ENCODE measurements at places on chromosomes 2 and 18. TPM values are rescaled to one million over a fixed set of nuclear protein-coding genes. Genes with fewer than 3 reads are reported as not detected.

The NYAP2 gene
- total RNA-seq = not detected

DNA sequence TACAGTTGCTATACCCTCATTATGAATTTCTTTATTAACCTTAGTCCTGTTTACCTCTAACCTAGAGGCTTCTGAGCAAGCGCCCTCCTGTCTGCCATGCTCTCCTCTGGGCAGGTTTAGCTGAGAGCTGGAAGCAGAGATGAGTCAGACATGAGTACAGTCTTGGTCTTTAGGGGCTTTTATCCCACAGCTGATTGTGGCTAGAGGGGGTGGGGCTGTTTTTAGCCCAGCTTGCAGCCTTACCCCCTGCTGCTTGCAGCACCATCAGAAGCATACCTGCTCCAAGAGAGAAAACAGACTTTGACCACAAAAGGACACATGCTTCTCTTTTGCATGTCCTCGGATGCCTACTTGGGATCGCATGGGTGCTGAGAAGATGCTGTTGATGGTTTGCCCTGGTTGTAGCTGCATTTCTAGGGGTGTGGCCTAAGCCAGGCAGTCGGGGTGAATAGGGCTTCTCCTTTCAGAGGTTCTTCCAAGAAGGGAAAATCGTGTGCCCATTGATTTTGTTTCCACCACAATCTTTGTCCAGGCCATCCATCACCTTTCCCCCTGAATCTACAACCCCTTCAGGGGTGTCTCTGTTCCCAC is 115.0 kb upstream of the LGALSL start:
- no peak overlapping the region for H3K4me3 ChIP-seq
- no peaks in the 10 kb centered on the region for H3K36me3 ChIP-seq
- H3K4me1 ChIP-seq = no peaks in the 10 kb centered on the region

The GPR55 gene
- total RNA-seq = 4.5 TPM

GRCh38 chr2:15643791-15644585 is 52.3 kb downstream of the DDX1 start:
- no peak for DNase-seq
- peaks cover 1% of the 10 kb centered on the region for H3K4me1 ChIP-seq
- H3K4me3 ChIP-seq = no peak overlapping the region
- H3K27me3 ChIP-seq = peaks cover 5% of the 10 kb centered on the region

GRCh38 chr2:29393676-29394075 is 278.5 kb downstream of the CLIP4 start:
- H3K27ac ChIP-seq = no peak overlapping the region
- no peaks in the 10 kb centered on the region for H3K36me3 ChIP-seq
- H3K27me3 ChIP-seq = peaks cover 6% of the 10 kb centered on the region
- H3K4me1 ChIP-seq = no peaks in the 10 kb centered on the region
- no peak overlapping the region for H3K4me3 ChIP-seq

GRCh38 chr2:201890453-201890852 is 84.1 kb downstream of the CDK15 start:
- H3K27me3 ChIP-seq = peaks cover 27% of the 10 kb centered on the region
- H3K27ac ChIP-seq = no peak overlapping the region
- no peak overlapping the region for H3K4me3 ChIP-seq

DNA sequence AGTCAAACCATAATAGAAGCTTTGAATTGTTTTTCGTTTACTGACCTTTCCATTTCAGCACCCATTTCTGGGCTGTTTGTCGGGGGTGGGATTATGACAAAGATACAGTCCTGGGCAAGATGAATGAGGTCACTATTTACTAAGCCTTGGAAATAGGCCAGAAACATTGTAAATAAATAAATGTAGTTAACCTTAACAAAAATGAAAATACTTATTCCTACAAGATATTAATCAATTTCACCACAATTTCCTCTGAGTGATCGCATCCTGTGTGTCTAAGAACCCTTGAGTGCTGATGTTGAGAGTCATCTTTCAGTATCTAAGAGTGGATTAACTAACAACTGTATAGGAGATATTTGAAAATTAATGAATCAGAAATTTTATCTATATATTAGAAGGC is 14.0 kb downstream of the ITGA4 start:
- no peaks in the 10 kb centered on the region for H3K27me3 ChIP-seq
- H3K27ac ChIP-seq = peak overlapping the region; percentile 75
- peak overlapping the region; percentile 6 for H3K4me3 ChIP-seq
- peaks cover 71% of the 10 kb centered on the region for H3K4me1 ChIP-seq
- no peak for DNase-seq
- peaks cover 74% of the 10 kb centered on the region for H3K36me3 ChIP-seq

GRCh38 chr2:168480356-168480755 is 24.3 kb downstream of the CERS6 start:
- no peaks in the 10 kb centered on the region for H3K36me3 ChIP-seq
- no peaks in the 10 kb centered on the region for H3K27me3 ChIP-seq
- DNase-seq = no peak
- H3K27ac ChIP-seq = no peak overlapping the region
- H3K4me3 ChIP-seq = no peak overlapping the region

- peak overlapping the region; percentile 43 for H3K27ac ChIP-seq
- no peak overlapping the region for H3K4me3 ChIP-seq
- H3K27me3 ChIP-seq = no peaks in the 10 kb centered on the region
- no peaks in the 10 kb centered on the region for H3K36me3 ChIP-seq
These were observed 547.0 kb upstream of the ACVR2A start for GRCh38 chr2:147297820-147298219.

- H3K36me3 ChIP-seq = no peaks in the 10 kb centered on the region
- no peak overlapping the region for H3K27ac ChIP-seq
- no peak overlapping the region for H3K4me3 ChIP-seq
- no peaks in the 10 kb centered on the region for H3K4me1 ChIP-seq
- no peak for DNase-seq
These were observed 26.1 kb upstream of the SALL3 start for GRCh38 chr18:78953566-78953965.

GRCh38 chr2:237987268-237987667 is 20.5 kb downstream of the UBE2F start:
- peaks cover 6% of the 10 kb centered on the region for H3K4me1 ChIP-seq
- H3K27me3 ChIP-seq = no peaks in the 10 kb centered on the region
- no peak for DNase-seq
- H3K27ac ChIP-seq = no peak overlapping the region
- H3K4me3 ChIP-seq = no peak overlapping the region

The ELOA2 gene
- not detected for total RNA-seq

The L3MBTL4 gene
- 12.3 TPM for total RNA-seq

GRCh38 chr2:182716650-182716979 is 558 bp downstream of the DNAJC10 start:
- H3K36me3 ChIP-seq = peaks cover 15% of the 10 kb centered on the region
- peaks cover 12% of the 10 kb centered on the region for H3K4me1 ChIP-seq
- no peak for DNase-seq
- H3K27ac ChIP-seq = no peak overlapping the region
- no peak overlapping the region for H3K4me3 ChIP-seq

DNA sequence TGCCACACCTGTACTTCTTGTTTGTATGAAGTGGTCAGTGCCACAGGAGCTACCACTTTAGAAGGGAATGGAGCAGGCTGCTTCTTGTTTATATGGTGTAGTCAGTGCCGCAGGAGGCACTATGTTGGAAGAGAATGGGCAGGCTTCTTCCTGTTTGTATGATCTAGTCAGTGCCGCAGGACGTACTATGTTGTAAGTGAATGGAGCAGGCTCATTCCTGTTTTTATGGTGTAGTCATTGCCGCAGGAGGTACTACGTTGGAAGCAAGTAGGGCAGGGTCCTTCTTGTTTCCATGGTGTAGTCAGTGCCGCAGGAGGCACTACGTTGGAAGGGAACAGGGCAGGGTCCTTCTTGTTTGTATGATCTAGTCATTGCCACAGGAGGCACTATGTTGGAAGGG is 27.3 kb downstream of the TPO start:
- H3K27me3 ChIP-seq = no peaks in the 10 kb centered on the region
- no peak overlapping the region for H3K27ac ChIP-seq
- no peak overlapping the region for H3K4me3 ChIP-seq
- no peak for DNase-seq
- H3K36me3 ChIP-seq = no peaks in the 10 kb centered on the region
- no peaks in the 10 kb centered on the region for H3K4me1 ChIP-seq

The NPPC gene
- not detected for total RNA-seq

GRCh38 chr2:84911135-84911678 is 5.8 kb downstream of the TMSB10 start:
- no peak for DNase-seq
- H3K27ac ChIP-seq = no peak overlapping the region

DNA sequence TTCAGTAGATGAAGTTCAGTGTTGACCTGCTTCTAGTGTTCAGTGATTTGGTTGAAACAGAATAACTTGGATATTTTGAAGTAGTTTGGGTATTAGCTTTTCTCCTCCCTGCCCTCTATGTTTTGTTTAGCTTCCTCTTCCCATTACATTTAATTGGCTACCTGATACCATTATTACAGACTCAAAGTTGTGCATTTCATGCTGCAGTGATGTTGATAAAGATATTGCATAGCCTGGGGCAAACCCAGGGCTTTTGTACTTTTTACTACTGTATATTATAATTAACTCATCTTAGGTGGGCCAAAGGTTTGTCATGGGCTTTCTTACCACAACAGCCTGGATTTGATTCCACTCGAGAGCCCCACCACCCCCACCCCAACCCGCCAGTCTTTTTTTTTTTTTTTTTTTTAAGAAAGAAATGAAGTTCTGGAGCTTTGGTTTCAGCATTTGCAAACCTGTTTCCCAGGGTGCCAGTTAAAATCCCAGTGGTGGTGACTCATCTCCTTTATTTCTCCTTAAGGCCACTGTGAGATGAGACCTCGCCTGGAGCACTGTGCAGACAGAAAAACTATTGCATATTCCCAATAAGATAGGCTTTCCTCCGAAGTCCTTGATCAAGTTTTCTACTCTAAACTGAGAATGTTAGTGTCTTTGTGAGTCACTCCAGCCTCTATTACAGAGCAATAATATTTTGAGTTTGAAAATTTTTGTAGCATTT is 393.7 kb upstream of the FANCL start:
- no peak overlapping the region for H3K27ac ChIP-seq
- no peaks in the 10 kb centered on the region for H3K4me1 ChIP-seq
- no peak overlapping the region for H3K4me3 ChIP-seq
- no peaks in the 10 kb centered on the region for H3K36me3 ChIP-seq

The PIEZO2 gene
- not detected for total RNA-seq

DNA sequence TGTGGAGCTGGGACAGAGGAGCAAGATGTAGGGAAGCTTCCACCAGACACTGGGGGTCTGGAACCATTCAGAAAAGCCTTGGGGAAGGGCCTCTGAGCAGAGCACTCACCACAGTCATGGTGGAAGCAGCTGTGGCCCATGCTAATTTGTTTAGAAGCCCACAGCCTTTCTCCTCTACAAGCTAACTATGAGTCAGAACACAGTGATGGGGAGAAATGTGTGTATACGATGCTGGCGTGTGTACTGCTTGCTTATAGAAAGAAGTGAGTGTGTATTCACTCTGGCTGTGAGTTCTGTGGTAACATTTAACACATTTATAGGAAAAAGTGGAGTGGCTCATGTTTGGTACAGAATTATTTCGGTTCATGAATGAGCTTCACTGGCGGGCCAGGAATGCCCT is 157.0 kb upstream of the ACAA2 start:
- DNase-seq = no peak
- no peaks in the 10 kb centered on the region for H3K4me1 ChIP-seq
- no peaks in the 10 kb centered on the region for H3K36me3 ChIP-seq
- peaks cover 9% of the 10 kb centered on the region for H3K27me3 ChIP-seq
- no peak overlapping the region for H3K4me3 ChIP-seq

DNA sequence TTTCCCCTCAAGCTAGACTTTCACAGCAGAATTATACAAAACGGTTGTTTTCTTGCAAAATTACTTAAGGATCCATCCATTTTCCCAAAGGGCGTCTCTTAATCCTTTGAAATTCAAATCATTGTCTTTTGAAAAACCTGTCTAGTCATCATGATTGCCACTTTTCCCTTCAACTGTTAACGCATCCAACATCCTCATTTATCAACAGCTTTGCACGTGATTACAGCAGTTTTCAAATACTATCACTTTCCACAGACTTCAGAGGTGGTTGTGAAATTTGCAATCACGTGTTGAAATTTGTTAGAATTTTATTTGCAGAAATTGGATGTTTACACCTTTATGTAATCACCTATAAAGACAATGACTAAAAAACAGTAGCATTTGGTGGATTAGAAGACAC is 304.4 kb upstream of the SLC39A10 start:
- no peaks in the 10 kb centered on the region for H3K36me3 ChIP-seq
- no peak overlapping the region for H3K27ac ChIP-seq
- DNase-seq = no peak
- no peak overlapping the region for H3K4me3 ChIP-seq
- no peaks in the 10 kb centered on the region for H3K4me1 ChIP-seq
- H3K27me3 ChIP-seq = no peaks in the 10 kb centered on the region

- H3K4me3 ChIP-seq = no peak overlapping the region
- no peaks in the 10 kb centered on the region for H3K27me3 ChIP-seq
- H3K4me1 ChIP-seq = no peaks in the 10 kb centered on the region
These were observed 49.4 kb downstream of the ETAA1 start for GRCh38 chr2:67446491-67446911.

DNA sequence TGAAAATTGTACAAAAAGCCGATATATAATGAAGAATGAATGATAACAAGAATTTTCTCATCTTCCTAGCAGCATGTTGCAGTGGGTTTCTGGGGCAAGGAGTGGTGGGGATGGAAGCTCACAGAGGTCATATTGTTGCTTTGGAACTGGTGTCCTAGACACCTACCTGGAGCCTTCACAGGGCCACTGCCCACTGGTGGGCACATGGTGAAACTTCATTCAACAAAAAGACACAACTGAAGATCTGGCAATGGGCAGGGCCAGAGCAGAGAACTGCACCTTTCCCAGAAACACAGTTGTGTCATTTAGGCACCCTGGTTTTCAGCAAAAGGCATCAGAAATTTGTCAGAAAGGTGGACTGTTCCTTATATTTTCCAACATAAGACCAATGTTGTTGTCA is 115.3 kb downstream of the FHOD3 start:
- DNase-seq = no peak
- no peak overlapping the region for H3K27ac ChIP-seq
- peaks cover 9% of the 10 kb centered on the region for H3K27me3 ChIP-seq
- no peaks in the 10 kb centered on the region for H3K36me3 ChIP-seq
- H3K4me1 ChIP-seq = no peaks in the 10 kb centered on the region

DNA sequence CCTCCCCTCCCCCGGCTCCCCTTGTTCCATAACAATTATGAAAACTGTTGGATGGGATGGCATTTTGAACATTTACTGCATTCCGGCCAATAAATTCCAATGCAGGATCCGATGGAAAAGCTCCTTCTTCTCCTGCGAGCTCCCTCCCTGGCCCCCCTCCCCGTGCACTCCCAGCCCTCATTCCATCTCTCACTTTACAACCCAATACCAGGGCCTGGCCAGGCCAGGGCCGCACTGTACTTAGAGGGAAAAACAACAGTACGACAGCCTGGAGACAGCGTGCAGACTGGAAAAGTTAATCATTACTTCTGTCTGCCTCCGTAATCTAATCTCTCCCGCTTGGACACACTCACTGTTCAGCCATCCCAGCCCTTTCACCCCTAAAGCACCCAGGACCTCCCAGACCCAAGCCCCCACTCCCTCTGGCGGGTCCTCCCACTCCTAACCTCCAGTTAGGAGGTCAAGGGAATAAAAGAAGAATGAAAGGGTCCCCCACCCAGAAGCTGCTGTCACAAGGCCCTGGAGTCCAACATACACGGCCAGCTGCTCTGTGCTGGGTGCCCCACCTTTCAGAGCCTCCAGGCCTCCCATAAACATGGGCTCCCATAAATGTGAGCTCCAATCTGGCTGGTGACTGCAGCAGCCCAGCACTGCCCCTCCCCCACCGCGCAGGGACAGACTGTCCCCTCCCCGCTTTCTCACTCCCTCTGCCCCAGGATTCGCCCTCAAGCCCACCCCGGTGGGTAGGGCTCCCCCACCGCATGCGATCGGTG is 20.6 kb downstream of the SMAD7 start:
- peak overlapping the region; percentile 38 for H3K4me3 ChIP-seq
- peaks cover 97% of the 10 kb centered on the region for H3K4me1 ChIP-seq
- DNase-seq = no peak
- no peaks in the 10 kb centered on the region for H3K36me3 ChIP-seq
- no peaks in the 10 kb centered on the region for H3K27me3 ChIP-seq
